ENCODE measurements at places on chromosomes 12 and 14. TPM values are rescaled to one million over a fixed set of nuclear protein-coding genes. Genes with fewer than 3 reads are reported as not detected.

Gene PDE3A
- total RNA-seq: 2.4 TPM

Gene G2E3
- total RNA-seq: 13.1 TPM

Gene GALNT16
- not detected for total RNA-seq

Gene ERBB3
- total RNA-seq: not detected

Gene DAO
- total RNA-seq: not detected

Gene PRKD1
- total RNA-seq: 8.3 TPM

Gene KLHDC1
- total RNA-seq: 2.8 TPM

Gene TSHR
- not detected for total RNA-seq

Measured in bladder microvascular endothelial cell (primary cell).